Stimulated activated CD4-positive, alpha-beta T cell treated with anti-CD3 and anti-CD28 coated beads, Interleukin-12 subunit alpha, Interleukin-12 subunit beta, amount 100 ng/mL, for 48 hours (primary cell): ENCODE measurements at places on chromosomes 16 and 17.
A peak's percentile ranks its signal among the peaks of the same experiment; 100 is the strongest.

DNA sequence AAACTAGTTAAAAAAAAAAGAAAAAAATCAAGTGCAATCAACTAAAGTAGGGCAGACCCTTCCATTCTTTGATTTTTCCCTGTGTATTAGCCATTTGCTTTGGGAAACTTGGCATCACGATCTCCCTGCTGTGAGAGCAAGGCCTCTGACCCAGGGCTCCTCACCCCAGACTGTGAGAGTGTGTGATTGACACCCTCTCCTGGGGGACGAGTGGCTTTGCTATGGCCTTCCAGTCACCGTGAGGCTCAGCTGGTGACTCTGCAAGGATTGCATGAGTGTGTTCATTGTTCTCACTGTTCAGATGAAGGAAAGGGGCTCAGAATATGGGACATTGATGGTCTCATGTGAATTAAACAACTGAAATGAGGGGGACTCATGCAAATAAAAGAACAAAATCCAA lies 69.0 kb upstream of the BCAR1 start:
- DNase-seq, result no peak

DNA sequence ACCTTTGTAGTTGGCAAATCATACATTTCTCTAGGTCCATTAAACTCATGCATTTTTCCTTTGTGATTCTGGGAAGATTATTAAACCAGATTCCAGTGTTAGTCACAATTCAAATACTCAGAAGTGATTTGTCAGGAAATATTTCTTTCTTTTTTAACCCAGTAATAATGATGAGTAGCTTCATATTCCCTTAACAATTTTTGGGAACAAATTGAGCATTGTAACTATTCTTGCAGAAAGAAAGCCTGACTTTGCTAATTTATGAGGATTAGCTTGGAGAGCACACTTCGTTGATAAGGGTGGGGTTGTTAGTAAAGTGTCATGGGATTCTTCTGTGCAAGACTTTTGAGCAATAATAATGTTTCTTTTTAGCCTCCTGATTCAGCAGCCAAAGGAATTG lies 18.7 kb upstream of the KRT24 start:
- no peak for DNase-seq

GRCh38 chr16:29809031-29809747 lies 2.8 kb upstream of the PRRT2 start:
- DNase-seq, result no peak

DNA sequence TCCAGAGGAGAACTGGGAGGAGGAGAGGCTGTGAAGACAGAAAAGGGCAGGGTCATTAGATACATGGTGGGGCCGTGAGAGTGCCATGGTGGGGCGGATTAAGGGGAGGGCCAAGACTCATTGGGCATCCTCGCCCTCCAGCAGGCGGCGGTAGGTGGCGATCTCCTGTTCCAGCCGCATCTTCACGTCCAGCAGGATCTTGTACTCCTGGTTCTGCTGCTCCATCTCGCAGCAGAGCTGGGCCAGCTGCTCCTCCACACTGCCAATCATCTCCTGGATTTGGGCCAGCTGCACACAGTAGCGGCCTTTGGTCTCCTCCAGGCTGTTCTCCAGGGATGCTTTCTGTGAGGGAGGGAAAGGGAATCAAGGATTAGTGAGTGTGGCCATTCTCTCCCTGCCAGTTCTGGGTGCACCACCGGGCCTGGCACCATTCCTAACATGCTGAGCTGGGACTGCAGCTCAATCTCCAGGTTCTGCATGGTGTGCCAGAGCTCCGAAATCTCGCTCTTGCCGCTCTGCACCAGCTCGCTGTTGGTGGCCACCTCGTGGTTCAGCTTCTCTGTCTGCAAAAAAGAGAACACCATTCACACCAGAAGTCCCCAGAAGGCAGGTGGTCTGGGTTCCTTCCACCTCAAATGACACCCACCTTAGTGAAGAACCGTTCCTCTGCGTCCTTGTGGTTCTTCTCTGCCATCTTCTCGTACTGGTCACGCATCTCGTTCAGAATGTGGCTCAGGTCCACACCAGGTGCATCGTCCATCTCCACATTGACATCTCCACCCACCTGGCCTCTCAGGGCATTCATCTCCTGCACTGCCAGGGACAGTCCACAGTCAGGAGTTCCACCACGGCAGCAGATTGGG lies 129.0 kb downstream of the CCDC144A start:
- no peak for DNase-seq

DNA sequence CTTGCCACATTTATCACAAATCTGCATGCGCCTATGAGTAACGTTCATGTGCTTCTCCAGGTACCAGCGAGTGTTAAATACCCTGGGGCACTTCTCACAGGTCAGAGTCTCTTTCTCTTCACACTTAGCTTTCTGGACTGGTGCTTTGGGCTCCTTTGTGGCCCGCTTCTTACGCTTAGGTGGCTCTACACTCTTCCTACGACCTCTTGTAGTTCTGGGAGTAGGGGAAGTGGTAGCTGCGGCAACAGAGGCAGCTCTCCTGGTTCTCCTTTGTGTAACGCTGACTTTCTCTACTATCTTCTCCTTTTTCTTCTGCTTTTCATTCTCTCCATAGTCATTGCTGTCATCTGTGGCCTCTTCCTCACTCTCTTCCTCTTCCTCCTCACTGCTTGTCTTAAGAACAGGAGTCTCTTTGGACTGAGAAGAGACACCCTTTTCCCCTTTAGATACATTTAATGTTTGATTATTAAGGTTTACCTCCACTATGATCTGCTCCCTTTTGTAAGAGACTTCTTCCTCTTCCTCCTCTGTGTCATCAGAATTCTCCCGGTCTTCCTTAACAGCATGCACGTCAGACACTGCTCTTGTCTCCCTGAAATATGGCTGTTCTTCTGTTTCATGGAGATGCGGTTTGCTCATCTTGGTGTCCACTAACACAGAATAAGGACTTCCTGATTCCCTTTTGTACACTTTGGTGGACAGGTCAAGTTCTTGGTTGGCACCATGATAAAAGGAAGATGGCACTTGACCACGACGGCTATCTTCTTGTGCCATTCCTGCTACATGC lies 45.0 kb downstream of the ZNF652 start:
- no peak for DNase-seq

DNA sequence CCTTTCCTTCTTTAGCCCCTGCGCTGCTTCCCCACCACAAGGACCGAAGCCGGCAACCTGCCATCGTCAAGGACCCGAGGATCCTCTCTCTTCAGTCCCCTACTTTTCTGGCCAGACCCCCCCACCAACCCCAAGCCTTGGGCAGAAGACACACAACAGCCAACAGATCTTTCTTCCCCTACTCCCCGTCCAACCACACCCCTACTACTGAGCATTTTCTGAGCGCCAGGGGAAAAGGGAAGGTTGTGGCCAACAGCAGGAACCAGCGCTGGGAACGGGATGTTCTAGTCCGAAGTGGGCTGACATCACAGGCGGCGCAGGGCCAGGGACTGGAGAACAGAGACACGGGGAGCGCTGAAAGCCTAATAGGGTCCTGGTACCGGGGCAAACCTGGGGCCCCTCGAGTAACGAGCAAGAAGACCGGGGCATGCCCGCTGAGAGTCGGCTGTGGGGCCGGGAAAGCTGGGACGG lies 528 bp downstream of the PER1 start:
- no peak for DNase-seq

GRCh38 chr16:29871822-29872546 lies 9.0 kb upstream of the CDIPT start:
- no peak for DNase-seq

DNA sequence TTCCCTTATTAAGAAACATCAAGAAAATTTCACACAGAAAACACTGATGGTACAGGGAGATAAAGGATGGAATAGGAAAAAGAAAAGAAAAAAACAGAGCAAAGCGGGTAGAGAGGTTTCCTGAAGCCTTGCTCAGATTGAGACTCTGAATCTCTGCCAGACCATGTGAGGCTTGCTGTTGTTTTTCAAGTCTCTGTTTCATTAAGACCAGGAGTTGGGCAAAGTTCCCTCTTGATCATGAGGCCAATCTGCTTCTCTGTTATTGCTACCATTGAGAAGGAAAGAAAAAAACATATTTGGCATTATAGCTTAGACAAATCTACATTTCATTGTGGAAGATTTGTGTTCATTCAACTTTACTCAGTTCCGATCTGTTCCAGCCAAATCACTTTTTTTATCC lies 201.6 kb upstream of the SOX9 start:
- DNase-seq, result no peak

DNA sequence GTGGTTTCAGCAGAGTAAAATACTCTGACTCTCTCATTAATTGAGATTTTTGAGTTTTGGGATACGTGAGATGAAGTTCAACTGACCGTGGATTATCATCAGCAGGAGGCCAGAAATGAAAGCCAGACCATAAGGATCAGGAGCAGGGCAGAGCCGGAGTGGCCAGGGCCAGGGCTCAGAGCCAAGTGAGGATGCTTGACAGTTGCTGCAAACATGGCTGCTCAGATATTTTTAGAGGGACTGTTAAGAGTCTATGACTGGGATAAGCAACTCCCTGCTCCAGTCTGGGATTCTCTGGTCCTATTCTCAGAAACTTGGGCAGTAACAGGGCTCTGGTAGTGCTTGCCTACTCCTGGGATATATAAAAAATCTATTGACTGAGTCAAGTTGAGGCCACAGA lies 17.6 kb upstream of the CDH13 start:
- no peak for DNase-seq

- DNase-seq, result no peak
These were observed 65.3 kb downstream of the HS3ST3B1 start for GRCh38 chr17:14366199-14366598.

- peak; percentile 37 for DNase-seq
These were observed 2.8 kb downstream of the MYCBPAP start for GRCh38 chr17:50511058-50511457.

- DNase-seq, result peak; percentile 61
These were observed 20.4 kb upstream of the SLC38A8 start for GRCh38 chr16:84062734-84063640.

GRCh38 chr16:27641260-27641659 lies 91.3 kb downstream of the KATNIP start:
- DNase-seq, result no peak

DNA sequence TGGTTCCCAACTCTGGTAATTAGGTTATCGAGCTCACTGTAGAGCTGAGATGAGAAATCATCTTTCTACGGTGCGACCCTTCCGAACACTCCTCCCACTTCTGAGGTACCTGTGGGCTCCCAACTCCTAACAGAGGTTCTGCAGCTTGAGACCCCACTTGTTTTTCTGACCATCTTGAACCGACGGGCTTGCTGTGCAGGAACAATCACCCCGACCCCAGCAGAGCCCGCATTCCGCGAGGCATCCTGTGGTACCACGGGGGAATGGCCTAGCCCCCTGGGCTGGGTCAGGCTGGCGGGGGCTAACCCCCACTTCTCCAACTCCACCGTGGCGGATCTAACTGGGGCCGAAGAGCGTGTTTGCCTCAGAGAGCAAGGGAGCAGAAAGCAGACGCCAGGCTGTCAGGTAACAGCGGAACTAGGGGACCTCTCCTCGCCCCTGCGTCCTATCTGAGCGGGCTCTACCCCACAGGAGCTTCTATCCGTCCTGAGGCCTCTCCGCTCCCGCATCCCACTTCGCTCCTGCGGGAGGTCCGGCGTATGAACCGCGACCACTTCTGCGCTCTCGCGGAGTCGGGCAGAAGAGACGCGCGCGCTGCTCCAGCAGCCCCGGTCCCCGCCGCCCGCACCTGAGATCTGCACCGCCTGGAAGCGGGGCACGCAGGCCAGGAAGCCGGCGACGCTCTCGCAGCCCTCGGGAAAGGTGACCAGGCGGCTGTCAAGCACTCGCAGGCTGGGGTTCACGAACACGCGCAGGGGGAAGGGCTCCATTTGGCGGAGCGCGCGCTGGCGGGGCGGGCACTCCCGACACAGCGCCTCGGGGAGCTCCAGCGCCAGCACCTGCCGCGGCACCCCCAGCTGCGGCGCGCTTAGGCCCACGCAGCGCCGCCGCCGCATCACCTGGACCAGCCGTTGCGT lies 761 bp downstream of the PDF start:
- DNase-seq, result peak; percentile 18

DNA sequence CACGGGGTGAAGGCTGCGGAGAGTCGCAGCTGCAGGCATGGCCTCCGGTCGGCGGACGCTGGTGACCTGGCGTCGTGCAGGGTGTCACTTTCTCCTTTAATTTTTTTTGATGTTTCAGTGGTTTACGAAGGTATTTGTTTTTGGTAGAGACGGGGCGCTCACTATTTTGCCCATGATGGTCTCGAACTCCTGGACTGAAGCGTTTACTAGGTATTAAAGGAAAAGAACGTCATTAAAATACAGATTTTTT lies 17.1 kb downstream of the ZNF213 start:
- no peak for DNase-seq

DNA sequence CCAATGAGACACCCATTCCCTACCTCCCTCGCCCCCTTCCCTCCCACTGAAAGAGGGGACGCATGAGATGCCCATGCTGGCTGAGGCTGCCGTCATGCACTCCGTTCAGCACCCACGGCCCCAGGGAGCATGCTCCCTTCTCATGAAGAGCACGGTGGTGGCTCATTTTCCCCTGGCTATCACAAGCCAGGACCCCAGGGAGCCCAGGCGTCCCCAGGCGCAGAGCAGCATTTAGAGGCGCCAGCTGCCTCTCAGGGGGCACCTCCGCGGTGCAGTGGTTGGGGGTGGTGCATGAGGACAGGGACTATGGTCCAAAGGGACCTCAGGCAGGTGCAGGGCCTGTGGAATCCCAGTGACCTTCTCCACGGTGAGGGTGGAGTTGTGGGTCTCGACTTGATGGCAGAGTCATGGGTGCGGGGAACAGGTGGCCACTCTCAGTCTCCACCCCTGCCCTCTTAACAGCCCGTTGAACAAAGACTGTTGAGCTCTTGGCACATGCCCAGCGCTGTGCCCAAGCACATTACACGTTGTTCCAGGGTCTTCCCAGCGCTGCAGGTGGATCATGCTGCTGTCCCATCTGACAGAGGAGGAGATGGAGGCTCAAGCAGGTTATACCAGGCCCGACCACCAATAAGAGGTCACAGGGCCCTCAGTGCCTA lies 13.6 kb downstream of the KIF19 start:
- DNase-seq, result no peak

DNA sequence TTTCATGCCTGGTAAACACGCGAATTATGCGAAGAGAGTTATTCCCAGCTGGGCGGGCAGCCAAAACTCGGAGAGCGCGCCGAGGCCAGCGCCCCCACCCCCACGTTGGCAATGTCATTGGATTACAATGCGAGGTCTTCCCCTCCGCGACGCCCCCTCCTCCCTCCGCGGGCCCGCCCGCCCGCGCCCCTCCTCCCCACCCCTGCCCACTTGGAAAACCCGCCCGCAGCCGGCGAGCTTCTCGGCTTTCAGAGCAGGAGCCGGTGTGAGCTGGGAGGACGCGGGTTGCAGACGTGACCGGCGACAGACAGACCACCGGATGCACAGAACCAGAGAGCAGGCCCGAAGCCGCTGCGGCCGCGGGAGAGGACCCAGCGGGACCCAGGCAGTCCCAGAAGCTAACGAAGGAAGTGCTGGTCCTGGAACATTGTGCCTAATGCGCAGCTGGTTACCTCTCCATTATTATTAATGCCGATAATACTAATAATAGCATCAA lies 4.0 kb downstream of the NOG start:
- no peak for DNase-seq
